CD4-positive, alpha-beta T cell treated with Interleukin-10 for 1 hour (primary cell): ENCODE measurements at places on chromosomes 5 and 9.

- DNase-seq: no peak
These were observed 156.4 kb upstream of the FTMT start for GRCh38 chr5:121695307-121695706.

- peak; percentile 51 for DNase-seq
These were observed 765 bp downstream of the MARCHF6 start for GRCh38 chr5:10354048-10354872.

- DNase-seq: no peak
These were observed 99.1 kb downstream of the AOPEP start for GRCh38 chr9:94825611-94825958.

- DNase-seq: no peak
These were observed 235.2 kb downstream of the NR3C1 start for GRCh38 chr5:143168171-143168741.

GRCh38 chr9:126217797-126218196, 108.8 kb upstream of the MVB12B start:
- DNase-seq: no peak

GRCh38 chr9:130933114-130934046, 5.7 kb downstream of the FIBCD1 start:
- DNase-seq: no peak
